ENCODE measurements at places on chromosomes 3 and 15.

DNA sequence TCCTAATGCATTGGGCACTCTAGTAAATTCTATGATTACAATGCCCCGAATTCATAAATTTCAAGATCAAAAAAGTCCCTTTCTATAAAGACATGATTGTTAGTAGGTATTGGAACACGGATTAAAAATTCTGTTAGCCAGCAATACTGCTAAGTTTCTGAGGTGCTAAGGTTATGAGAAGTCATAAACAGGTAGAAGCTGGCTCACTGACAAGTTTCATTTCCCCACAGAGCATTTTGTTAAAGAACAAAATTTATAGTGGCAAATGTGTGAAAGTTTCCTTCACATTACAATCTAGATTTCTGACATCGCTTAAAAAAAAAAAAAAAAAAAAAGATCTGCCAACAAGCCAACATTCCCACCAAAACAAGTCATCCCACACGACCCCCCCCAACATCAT, 12.4 kb upstream of the MAN2C1 start:
- no peak for DNase-seq

DNA sequence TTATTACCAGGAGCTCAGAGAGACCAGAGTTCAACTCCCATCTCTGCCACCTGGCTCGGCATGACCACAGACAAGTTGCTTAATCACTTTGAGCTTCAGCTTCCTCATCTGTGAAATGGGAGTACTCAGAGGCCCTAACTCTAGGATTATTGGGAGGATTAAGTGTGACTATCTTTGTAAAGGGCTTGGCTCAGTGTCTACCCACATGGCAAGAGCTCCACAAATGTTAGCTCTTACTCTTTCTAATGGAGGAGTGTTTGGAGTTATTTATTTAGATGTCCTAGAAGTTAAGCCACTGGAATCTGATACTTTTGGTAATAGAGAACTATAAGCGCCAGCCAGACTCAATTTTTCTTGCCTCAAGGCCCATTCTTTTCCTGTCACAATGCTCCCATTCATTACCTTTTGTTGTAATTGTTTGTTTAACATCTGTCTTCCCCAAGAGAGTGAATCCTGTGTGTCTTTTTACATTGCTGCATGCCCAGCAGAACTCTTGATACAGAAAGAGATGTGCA, 12.3 kb upstream of the LMCD1 start:
- DNase-seq = no peak

DNA sequence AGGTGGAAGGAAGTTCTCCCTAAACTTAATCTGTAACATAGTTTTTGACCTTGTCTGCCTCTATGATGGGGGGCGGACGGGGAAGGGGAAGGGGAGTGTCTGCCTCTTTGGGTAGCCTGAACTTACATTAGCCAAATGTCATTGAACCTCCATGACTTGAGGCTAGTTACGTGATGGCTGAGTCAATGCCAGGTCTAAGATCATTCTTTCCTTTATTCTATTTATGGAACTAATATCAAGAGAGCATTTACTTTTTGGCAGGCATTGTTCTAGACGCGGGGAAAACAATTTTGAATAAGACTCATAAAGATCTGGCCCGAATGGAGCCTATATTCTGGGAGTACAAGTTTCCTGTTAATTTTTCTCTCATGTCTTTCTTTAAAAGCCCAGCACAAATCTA, 340.7 kb upstream of the C2CD4B start:
- no peak for DNase-seq

DNA sequence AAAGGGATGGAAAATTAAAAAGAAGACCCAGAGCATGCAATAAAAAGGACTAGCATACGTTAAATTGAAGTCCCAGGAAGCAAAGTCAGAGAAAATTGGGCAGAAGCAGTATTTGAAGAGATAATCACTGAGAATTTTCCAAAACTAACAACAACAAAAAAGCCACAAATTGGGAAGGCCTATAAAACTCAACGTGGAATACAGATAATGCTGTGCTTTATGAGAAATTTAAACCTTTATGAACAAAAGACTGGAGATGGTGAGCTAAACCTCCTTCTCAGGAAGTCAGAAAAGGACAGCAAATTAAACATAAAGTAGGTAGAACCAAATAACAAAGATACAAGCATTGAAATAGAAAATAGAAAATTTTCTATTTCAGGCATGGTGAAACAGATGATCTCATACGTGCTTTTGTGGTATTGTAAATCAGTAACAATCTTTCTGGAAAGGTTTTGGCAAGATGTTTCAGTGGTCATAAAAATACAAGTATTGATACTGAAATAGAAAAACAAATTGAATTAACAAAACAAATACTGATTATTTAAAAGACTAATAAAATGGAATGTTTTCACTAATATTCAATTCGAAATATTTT, 55.6 kb downstream of the LYSMD4 start:
- no peak for DNase-seq

DNA sequence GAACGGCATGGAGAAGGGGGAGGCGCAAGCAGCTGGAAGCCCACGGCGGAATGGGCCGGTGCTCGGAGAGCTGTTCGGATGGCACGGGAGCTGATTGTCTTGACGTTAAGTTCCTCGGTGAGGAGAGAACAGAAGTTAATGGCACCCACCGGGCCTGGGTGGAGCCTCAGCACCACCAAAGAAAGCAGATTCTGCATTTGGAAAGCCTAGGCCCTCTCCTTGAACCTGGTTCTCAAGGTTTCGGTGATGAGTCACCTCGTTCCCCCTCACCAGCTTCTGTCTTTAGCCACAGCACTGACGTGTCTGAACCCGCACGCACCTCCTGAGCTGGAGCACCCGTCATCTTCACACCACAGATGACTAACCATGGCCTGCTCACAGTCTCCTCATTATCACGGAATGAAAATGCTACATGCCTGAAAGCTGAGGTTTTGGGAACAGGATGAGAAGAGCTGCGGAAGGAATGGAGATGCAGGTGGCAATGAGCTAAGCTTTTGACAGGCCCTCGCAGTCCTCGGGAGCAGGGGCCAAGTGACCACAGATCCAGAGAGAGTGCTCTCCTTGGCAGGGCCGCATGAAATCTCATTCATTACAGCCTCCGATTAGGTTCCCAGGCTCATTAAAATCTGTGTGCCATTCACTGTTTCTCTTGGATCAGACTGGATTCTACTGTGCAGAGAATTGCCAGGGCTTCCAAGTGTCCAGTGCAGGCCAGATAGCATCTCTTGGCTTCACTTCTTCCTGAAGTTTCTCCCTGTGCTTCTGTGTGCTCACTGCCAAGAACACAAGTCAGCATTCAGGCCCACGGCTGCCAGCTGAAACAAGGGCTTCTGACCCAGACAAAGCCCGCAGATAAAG, 96.3 kb upstream of the DLG1 start:
- peak; percentile 49 for DNase-seq

DNA sequence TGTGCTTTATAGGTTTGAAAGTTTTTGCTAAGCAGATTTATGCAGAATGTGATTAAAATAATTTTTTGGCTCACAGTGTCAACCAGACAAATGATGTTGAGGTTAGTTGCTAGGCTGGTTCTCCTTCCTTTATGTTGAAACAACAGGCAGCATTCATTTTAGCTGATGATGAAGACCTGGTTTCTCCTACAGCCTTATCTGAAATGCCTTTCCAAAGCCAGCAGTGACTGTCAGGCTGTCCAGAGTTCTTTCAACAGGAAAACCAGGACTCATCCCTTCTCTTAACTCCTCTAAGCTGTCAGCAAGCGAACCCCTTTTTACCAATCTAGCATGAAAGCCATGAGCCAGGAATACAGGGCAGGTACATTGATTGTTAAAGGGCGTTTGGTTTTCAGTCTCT, 84.1 kb downstream of the ZNF609 start:
- no peak for DNase-seq

DNA sequence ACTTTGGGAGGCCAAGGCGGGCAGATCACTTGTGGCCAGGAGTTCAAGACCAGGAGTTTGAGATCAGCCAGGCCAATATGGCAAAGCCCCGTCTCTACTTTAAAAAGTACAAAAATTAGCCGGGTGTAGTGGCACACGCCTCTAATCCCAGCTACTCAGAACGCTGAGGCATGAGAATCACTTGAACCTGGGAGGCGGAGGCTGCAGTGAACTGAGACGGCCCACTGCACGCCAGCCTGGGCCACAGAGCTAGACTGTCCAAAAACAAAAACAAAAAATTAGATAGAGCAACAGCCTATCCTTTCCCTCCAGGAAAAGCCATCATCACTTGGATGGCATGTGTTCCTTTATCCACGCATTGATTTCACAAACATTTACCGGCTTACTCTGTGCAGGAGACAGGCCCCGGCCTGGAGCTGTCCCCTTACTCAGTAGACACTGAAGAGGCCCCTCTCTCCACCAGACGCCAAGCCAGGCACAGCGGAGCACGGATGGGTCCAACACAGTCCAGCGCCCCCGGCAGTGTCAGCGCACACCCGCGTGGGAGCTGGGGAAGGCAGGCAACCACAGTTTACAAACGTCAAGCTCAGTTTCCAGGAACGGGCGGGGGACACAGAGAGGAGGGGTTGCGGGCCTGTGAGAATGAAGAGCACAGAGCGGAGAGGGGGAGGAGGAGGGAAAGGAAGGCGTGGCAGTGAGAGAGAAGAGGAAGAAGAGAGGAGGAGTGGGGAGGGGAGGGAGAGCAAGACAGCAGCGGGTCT, 3.1 kb downstream of the GP5 start:
- DNase-seq = no peak

GRCh38 chr3:170037463-170038433, at the start of gene GPR160:
GPR160 (plus strand) TSS chr3:170037995; CDS start chr3:170083973, 45,978 bp downstream.
- DNase-seq = peak; percentile 82

DNA sequence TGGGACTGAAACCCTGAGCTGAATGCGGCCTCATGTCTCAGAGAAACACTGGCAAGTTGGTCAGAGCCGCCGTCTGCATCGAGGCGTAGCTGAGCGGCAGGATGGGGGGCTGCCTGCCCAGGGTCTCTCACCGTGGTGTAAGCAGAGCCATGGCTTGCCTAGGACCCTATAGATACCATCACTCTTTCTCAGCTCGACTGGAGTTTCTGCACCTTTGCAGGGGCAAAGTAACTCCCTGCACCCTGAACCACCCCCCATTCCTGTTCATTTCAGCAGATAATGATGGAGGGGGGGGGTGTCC, 28.4 kb upstream of the NR2E3 start:
- DNase-seq = no peak

GRCh38 chr3:47016934-47017435, 37.5 kb downstream of the NBEAL2 start:
- DNase-seq = peak; percentile 36

DNA sequence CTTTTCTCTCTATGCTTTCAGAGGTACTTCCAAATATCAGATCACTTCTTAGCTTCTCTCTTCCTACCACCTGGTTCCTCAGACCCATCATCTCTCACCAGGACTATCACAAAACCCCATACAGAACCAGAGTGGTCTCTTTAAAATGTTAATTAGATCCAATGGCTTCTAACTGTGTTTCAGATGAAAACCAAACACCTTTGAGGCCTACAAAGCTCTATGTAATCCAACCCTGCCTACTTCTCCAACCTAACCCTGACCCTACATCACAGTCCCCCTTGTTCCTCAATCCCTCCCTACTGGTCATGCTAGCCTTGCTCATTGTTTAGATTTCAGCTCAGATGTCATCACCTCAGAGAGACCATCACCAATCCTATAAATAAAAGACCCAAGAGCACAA, 34.8 kb downstream of the SUMF1 start:
- DNase-seq = no peak

DNA sequence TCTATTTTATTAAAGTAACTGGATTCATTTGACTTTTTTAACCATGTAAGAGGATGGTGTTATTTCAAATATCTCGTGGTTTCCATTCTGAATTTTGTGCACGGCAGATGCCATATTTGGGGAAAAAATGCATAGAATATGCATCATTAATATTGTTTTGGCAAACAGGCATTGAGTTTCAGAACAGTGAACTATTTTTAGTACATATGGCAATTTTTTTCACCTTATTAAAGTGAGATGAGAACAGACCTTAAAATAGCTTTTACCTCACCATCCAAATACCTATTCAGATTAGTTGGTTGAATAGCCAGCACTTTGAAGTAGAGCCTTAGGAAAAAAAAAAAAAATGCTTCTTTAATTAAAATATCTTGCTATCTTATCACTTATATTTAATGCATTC, 117.3 kb upstream of the FLNB start:
- no peak for DNase-seq

DNA sequence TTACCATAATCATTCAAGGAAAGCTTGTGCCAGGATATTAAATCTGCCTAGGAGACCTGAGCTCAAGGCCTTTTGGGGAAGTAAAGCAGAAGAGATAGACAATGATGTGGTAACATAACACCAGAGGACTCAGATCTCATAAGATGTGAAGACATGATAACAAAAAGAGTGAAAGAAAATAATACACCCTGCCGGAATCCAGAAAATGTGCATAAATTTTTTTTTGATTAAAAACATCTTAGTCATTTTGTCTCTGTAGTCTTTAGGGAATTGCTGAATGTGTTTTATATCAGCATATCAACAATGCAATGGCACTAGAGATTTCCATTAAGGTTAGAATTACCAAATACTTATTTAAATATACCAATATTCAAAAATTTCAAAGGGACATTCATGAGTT, 326.8 kb upstream of the ROBO1 start:
- no peak for DNase-seq

DNA sequence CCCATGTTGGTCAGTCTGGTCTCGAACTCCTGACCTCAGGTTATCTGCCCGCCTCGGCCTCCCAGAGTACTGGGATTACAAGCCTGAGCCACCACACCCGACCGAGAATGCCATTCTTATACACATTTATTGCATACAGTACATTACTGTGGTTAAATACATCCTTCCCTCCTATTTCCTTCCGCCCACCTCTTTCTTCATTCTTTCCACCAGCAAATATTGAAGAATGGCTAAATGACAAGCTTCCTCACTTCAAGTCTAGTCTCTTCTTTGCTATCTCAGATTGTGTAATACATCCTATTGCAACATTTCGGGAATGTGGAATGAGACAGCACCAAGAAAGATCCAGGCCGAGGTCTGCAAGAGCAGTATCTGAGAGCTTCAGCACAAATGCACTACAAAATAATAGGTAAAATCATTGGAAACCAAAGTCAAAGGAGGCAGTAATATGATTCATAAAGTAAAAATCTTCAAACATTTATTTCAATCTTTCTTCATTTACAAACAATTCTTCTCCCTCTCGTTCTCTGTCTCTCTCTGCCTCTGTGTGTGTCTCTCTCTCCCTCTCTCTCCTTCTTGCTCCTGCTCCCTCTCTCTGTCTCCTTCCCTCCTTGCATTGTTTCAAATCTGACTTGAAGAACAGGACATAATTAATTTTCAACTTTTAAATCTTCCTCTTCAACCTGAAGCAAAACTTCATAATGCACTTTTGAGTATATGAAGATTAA, 94.7 kb upstream of the TGFBR2 start:
- DNase-seq = no peak

Measured in activated CD4-positive, CD25-positive, alpha-beta regulatory T cell treated with anti-CD3 and anti-CD28 coated beads, Interleukin-2, amount 50 U/mL, for 72 hours (primary cell).